Ovary (tissue), 10 donors: ENCODE measurements at places on chromosomes 4 and X.

GRCh38 chr4:105455998-105456397 lies 17.9 kb downstream of the PPA2 start:
- DNase-seq = no peak

DNA sequence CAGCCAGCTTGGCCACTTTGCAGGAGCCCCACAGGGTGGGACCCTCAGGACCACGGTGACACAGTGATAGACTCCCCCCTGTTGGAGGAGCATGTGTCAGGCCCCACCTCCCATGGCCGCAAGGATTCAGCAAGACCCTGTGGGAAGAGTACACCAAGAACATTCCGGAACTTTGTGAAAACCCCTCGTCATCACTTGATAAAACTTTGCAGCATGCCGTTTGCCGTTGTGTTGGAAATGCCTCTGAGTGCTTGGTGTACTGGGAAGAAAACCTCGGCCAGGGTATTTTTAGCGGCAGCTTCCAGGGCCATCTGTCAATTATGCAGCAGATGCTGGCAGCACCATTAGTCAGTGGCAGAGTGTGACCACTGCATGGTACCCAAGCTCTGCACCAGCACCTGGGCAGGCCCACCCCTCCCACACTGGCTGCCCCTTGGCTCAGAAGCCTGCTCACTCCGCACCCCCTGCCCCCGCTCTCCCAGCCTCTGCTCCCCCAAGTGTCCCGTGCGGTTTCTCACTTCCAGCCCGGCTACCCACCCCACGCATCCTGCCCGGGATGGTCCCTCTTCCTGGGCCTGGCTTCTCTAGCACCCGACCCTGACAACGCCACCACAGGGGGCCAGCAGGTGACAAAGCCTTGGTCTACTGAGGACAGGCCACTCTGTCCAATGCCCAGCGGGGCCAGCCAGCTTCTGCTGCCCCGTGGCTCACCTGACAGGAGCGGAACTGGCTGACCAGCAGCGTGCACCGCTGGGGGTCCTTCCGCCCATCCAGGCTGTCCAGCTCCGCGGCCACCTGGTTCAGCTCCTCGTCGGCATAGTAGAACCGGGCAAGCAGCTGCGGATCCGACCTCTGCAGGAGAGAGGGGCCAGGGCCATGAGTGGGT lies 65.0 kb downstream of the ZFYVE28 start:
- DNase-seq = no peak

DNA sequence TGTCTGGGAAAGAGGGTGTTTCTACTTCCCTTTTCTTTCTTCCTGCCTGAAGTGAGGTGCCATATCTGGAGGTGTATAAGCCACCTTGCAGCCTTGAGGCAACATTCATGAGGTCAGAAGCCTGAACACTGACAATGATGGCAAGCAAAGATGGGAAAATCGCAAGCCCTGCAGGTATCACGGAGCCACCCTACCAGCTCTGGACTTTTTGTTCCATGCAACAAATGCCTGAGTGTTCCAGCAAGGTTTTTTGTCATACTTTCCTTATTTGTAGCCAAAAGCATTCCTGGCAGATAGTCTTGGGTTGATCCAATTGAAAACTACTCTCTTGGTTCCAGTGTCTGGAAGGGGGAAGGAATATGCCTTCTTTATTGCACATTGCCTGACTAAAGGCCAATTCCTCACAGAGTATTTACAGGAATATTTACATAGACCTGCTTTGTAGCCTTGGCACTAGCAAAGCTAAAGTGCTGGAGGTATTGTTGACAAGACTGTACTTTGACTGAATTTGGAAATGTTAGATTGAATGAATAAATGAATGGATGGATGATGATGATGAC lies 14.4 kb upstream of the SOD3 start:
- DNase-seq = no peak

DNA sequence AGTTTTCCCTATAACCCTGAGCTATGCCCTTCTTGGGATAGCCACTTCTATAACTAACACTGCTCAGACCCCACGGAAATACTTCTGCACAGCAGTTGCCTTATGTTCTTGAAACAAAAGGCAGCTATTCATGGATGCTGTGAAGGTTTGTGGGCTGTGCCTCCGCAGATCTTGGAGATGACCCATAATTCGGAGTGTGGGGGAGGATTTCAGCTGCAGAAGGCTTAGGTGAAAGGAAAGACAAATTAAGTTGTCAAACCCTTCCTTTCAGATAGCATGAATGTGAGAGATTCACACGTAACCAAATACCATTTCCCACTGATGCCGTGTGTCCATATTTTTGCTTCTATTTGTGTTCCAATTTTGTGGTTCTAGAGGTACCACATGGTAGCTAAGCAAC lies 38.1 kb upstream of the NYX start:
- no peak for DNase-seq

DNA sequence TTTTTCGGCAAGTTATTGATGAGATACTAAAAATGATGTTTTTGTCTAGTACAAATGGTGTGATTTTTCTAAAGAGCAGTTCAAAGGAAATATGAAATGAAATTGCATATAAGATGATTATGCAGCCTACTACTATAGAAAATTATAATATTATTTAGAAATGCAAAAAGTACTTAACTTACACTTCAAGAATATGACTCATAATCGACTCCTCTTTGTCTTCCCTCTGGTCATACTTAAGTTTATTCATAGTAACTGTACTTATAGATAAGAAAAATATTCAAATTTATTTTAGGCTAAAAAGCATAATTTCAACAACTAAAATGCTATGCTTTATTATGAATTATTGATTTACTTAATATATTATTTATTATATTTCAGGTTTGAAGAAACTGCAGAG lies 33.2 kb downstream of the CEP44 start:
- no peak for DNase-seq

DNA sequence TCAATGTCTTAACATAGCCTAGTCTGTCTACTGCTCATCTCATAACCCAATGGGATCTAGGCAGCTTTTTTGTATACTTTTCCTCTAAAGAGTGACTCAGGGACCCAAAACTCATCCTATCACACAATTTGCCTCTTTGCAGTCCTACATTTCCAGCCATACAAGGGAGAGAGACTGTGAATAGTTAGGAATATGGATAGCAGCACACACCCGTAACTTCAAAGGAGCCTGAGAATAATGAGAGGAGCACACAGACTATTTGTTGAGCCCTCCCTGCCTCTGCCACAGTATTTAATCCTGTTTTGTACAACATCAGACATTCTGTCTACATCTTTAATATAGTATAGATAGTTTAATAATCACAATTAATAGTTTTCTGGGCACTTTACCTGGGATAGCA lies 83.2 kb downstream of the AREG start:
- no peak for DNase-seq

- DNase-seq = no peak
Observed at GRCh38 chr4:76989391-76990061, 40.0 kb downstream of the SEPTIN11 start.

GRCh38 chr4:89365776-89366175 lies 58.2 kb upstream of the GPRIN3 start:
- no peak for DNase-seq

- DNase-seq = no peak
Observed at GRCh38 chr4:88799900-88800299, 102.3 kb upstream of the NAP1L5 start.

DNA sequence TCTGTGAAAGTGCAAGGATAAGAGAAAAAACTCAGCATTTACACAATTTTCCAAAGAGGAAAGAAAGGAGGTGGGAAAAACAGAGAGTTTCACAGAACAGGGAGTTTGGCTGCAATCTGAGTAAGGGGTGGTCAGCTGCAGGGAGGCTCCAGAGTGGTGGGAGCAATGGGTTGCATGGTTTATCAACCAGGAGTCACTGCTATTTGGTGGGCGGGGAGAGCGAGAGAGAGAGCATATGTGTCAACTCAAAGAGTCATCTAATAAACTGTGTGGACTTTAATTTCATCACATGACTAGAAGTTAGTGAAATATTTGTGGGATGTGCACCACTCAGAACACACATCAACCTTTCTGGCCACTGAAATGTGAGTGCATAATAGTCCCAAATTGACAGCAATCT lies 94.6 kb downstream of the FAM13A start:
- no peak for DNase-seq

DNA sequence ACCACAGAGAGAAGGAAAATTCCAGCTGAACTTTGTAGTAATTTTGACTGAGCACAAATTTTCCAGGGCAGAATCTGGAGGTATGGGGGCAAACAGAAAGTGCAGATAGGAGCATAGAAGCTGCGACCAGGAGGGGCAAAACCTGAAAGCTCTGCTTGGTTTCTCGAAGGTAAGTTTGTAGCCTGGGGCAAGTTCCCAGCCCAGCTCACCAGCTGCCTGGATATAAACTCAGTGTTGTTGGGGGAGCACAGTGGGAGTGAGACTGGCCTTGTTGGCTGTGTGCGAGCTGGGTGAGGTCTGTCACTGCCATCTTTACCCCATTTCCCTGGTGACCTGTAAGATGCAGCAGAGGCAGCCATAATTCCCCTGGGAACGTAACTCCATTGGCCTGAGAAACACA lies 213.5 kb upstream of the POF1B start:
- DNase-seq = no peak

DNA sequence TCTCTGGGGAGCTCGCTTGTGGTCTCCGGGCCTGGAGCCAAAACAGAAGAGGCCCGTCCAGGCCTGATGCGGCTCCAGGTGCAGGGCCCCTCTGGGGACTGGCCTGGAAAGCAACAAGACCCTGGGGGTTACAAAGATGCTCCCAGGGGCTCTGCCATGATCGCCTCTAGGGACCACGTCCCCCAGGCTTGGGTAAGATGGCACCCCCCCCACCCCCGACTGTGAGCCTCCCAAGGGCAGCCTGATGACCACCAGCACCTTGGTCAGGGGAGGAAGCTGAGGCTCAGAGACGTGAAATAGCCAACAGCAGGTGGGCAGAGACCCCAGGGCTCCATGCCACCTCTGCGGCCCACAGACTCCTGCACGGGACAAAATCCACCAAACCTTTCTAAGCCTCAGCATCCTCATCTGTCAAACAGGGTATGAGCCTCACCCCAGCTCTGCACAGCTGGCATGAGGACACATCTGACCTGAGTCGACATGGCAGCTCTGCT lies 25.4 kb downstream of the C4orf50 start:
- DNase-seq = peak; percentile 13

- no peak for DNase-seq
Observed at GRCh38 chr4:139685180-139685579, 19.6 kb downstream of the MGST2 start.

DNA sequence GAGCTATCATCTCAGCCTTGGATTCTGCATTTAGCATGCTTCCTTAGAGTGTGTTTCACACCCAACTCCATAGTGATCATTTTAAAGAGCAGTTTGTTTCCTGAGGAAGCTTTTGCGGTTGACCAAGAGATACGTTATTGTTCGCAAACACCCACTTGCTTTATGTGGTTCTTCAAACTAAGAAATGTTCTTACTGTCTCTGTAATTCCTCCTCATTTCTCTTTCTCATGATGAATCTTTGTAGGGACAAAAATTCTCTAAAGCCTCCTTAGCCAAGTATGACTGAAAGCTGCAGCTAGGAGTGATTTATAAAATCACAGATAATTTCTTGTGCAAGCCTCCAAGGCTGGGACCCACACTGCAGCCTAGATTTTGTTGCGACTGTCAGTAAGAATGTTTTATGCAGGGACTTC lies 10.0 kb downstream of the TNIP3 start:
- no peak for DNase-seq

- no peak for DNase-seq
Observed at GRCh38 chr4:78665216-78665770, 110.9 kb upstream of the BMP2K start.

DNA sequence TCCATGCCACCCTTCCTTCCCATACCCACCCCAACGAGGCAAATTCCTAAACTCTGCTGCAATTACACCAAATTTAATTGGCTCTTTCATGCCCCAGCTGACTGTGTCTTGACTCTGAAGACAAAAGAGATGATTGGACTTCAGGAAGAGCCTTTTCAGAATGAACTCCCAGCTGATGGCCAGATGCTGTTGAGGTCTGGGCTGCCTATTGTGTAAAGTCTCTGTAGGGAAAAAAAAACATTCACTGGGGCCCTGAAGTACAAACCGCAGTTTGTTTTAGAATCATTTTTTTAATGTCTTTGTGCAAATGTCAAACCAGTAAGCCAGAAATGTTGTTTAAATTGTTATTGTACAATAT lies 174.8 kb downstream of the HHIP start:
- no peak for DNase-seq

DNA sequence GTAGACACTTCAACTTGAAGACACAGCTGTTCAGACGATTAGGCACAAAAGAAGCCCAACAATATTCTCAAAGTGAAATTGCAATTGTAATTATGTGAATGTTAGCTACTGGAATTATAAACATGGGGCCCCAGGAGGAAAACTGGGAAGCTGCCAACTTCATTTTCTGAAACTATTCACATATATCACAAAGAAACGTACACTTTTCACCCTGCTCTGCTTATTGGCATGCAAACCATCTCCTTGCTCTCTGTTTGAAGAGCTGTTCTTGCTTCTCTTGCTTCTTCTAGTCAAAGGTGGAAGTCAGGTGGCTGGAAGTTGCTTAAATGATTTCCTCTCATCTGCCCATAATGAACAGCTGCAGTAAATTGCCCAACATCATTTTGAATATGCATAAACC lies 320.1 kb downstream of the CFAP299 start:
- DNase-seq = no peak

GRCh38 chr4:187929024-187929423 lies 66.5 kb upstream of the ZFP42 start:
- DNase-seq = no peak

DNA sequence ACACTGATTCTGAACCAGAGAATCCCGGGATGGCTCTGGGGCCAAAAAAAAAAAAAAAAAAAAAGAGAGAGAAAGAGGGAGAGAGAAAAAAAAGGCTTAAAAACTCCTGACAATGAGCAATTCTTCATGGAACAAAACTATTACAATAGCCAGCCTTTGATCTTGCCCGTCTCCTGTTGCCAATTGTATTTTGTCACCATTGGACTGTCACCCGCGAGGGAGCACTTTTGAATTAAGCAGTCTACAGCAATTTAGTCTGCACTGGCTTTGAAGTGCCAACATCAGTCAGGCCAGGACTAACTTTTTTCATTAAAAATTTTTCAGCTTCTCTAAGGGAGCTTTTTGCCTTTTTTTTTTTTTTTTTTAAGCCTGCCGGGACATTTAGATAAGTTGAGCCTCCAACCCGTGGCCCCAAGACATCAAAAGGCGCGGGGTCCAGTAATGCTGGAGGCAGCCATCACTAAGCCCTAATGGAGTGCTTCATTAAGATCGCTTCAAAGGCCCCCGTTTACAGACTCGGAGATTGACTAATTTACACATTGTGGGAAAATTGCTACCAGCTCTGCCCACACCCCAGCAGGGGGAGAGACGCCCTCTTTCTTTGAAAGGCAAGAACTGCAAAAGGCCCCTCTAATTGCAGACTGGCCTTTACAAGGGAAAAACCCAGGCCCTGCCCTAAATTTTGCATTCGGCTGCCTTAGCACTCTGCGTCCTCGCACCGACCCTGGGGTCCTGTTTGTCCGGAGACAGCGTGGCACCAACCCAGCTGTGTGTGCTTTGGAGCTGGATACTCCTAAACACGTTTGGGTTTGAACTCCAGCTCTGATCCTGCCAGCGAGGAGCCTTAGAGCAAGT lies 98.1 kb upstream of the MSX1 start:
- DNase-seq = no peak

- no peak for DNase-seq
Observed at GRCh38 chr4:176856421-176856820, 63.7 kb upstream of the VEGFC start.
